ENCODE measurements at places on chromosomes 2 and 18.

- no peak for DNase-seq
These were observed 184.7 kb downstream of the CD226 start for GRCh38 chr18:69763002-69763401.

- DNase-seq, result no peak
These were observed 135.4 kb downstream of the SP3 start for GRCh38 chr2:173829727-173830126.

GRCh38 chr2:190759749-190760213 is 110.9 kb downstream of the NAB1 start:
- peak; percentile 24 for DNase-seq

- peak; percentile 31 for DNase-seq
These were observed 936.6 kb upstream of the FANCL start for GRCh38 chr2:59177748-59178147.

Data from NCI-H774 (cell line).